Stimulated activated CD8-positive, alpha-beta memory T cell treated with anti-CD3 and anti-CD28 coated beads, Interleukin-4, amount 100 ng/mL, for 1 hour (primary cell): ENCODE measurements at places on chromosomes 11 and 22.

- DNase-seq: no peak
These were observed 13.8 kb downstream of the JAML start for GRCh38 chr11:118211006-118211405.

- DNase-seq: no peak
These were observed 13.6 kb downstream of the GRM5 start for GRCh38 chr11:89052220-89052619.

GRCh38 chr11:128354476-128354875 lies 232.9 kb downstream of the ETS1 start:
- DNase-seq: no peak

DNA sequence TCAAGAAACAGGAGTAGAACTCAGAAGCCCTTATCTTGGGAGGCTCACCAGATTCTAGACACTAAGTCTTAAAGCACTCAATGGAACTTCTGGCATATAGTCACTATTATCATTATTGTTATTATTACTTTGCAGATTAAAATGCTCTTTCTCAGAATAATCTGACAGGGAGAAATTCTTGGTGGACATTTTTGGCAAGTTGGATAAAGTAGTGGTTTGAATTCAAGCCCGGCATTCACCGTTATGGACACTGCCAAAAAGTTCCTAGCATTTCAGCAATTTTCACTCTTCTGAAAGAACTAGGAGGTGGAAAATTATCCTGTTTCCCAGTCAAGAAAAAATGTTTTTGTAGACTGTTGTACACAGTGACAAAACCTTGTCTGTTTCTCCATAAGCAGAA lies 179.6 kb upstream of the ISX start:
- no peak for DNase-seq

DNA sequence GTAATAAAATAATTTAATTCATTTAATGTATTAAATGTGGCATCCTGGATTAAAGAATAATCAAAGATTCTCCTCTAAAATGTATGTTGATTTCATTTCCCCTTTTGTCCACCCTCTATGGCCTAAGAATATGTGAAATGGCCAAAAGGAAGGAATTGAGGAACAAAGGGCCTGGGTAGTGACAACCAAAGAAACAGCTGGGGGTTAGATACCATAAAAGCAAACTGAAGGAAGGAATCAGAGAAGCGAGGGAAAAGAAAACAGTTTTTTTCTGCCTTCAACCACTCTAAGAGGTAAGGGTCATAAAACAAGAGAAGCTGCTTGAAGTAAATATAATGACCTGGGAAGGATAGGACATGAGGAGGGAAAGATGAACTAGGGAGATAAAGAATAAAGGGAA lies 139.3 kb downstream of the FAM76B start:
- no peak for DNase-seq

GRCh38 chr11:45104006-45104789 lies 42.2 kb upstream of the PRDM11 start:
- no peak for DNase-seq

GRCh38 chr22:29074276-29074772 lies 1.5 kb downstream of the KREMEN1 start:
- no peak for DNase-seq

GRCh38 chr11:32374261-32374711 lies 61.1 kb downstream of the WT1 start:
- DNase-seq: no peak

GRCh38 chr22:25347752-25348102 lies 128.3 kb downstream of the CRYBB2 start:
- DNase-seq: no peak

- DNase-seq: no peak
These were observed 78.8 kb upstream of the PARVA start for GRCh38 chr11:12298610-12299009.

DNA sequence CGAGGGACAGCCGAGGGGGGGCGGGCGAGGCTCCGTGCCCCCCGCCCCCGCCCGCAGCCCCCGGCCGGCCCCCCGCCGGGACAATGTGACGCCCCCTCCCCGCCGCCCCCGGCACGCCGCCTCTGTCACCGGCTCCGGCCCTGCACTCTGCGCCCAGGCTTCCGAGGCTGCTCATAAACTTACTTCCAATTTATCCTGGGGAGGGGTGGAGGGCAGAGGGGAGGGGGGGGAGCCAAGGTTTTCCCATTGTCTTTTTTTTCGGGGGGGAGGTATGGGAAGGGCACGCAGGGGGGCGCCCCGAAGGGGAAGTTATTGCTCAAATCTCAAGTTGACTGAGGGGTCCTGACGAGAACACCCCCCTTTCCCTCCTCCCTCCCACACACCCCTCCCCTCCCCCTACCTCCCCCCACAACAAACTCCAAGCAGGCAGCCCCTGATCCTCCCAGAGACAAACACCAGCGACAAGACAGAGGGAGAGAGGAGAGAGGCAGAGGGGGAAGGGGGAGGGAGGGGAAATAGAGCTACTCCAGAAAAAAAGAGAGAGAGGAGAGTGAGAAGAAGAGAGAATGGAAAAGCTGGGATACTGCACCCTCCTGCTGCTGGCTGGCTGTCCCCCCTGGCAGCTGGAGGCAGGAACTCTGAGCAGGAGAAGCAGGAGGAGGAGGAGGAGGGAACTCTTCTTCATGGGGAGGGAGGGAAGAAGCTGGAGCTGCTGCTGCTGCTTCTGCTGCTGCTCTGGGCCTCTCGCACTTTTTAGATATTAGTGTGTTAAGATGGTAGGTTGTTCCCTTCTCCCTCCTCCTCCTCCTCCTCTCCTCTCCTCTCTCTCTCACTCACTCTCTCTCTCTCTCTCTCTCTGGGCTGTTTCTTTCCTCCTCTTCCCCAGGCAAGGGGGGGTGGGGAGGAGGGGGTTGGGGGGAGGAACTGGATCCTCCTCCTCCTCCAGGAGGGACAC lies 631 bp downstream of the PHF21A start:
- no peak for DNase-seq

DNA sequence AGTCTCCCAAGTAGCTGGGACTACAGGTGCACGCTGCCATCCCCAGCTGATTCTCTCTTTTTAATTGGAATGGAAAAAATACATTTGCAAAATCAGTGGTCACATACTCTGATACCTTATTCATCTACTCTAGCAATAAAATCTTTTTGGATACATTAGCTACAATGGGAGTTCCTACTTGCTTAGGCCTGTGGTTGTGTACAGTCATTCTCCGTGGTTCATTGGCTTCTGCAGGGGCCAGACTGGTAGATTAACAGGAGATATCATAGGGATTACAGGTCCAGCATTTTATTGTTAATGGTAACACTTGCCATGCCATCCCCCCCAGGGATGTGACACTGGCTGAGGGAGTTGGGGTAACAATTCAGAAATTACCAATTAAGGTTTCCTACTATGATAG lies 140.0 kb downstream of the ADAMTS15 start:
- DNase-seq: no peak

DNA sequence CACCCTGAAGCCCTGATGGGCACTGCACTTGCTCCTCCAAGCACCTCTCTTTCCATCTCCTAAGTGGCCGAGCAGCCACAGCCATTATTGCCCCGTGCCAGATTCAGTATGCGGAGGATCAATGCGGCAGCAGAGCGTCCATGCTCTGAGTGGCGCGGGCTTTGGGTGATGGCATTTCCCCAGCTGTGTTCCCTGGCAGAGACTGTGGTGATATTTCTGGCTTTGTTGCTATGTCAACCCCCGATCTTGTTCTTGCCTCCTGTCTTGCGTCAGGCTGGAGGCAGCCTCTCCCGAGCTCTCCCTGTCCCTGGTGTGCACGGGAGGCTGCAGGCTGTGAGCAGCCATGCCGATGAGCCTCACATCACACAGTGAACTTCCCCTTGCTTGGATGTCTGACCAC lies 1018.6 kb downstream of the TBC1D22A start:
- DNase-seq: no peak

DNA sequence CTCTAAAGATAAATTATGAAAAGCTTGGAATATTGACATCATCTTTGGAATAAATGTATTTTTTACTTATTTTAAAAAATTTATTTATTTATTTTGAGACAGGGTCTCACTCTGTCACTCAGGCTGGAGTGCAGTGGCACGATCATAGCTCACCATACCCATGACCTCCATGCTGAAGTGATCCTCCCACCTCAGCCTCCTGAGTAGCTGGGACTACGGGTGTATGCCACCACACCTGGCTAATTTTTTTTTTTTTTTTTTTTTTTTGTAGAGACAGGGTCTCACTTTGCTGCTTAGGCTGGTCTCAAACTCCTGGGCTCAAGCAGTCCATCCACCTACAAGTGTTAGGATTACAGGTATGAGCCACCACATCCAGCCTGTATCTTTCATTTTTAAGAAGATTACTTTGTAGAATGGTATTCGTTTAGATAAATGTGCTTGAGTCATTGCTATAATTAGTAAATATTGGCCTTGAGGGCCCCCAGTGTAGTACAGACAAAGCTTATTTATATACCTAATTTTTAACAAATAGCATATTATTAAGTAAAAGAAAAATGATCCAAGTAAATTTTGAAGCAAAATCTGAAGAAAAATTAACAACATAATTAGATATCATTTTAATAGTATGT lies 8.5 kb downstream of the SWAP70 start:
- DNase-seq: no peak

- no peak for DNase-seq
These were observed 76.0 kb downstream of the FDX1 start for GRCh38 chr11:110505528-110506284.

- DNase-seq: no peak
These were observed 8.4 kb downstream of the FXYD6 start for GRCh38 chr11:117868088-117868487.

DNA sequence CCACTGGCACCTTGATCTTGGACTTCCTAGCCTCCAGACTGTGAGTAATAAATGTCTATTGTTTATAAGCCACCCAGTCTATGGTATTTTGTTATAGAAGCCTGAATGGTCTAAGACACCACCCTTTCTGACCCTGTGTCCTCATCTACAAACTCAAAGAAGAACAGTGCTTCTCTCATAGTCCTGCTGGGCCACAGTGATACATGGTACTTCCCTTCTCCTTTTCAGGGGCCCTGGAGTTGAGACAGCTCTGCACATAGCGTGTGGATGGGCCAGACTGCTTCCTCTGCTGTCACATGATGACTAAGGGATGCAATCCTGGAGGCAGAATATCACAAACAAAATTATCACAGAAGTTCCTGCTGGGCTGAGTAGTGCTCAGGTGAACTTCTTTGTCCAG lies 5.0 kb downstream of the KCNJ11 start:
- no peak for DNase-seq

- DNase-seq: no peak
These were observed 15.1 kb upstream of the CABP2 start for GRCh38 chr11:67538306-67538705.

- no peak for DNase-seq
These were observed 115.9 kb upstream of the GRK3 start for GRCh38 chr22:25448435-25449051.

DNA sequence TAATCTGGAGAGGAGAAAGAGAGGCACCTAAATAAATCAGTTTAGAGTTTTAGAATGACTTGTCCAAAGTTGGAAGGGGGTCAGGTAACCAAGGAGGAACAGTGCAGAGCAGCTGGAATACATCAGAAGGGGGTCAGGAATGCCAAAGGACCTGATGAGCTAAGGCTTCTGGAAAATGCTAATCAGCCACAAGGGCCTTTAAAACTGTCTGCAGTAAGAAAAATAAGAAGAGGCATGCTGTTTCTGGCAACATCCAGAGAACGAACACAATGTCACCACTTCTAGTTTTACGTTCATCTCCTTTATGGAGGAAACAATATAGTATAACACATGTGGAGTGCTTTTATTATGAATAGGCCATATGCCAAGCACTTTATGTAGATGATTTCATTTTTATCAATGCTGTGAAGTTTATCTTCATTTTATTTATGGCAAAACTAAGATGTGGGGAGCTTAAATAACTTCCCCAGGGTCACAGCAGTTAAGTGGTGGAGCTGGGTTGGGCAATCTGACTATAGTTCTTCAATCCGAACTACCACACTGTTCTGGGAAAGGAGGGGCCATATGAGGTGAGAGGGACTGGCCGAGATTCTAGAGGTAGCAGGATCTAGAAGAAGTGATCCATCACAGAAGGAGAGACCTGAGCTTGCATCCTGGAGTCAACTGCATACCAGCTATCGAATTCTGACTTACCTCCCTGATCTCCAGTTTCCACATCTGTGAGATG lies 22.6 kb downstream of the ACO2 start:
- DNase-seq: no peak

GRCh38 chr11:35529971-35530495 lies 4.6 kb upstream of the PAMR1 start:
- DNase-seq: no peak
